ENCODE measurements at places on chromosomes 11 and 22. TPM values are rescaled to one million over a fixed set of nuclear protein-coding genes. Genes with fewer than 3 reads are reported as not detected.

PGA5 gene
- total RNA-seq = not detected

PARVA gene
- 36.1 TPM for total RNA-seq

C22orf31 gene
- not detected for total RNA-seq

RHOD gene
- total RNA-seq = 16.8 TPM

C22orf42 gene
- total RNA-seq = not detected

TLCD5 gene
- 7.6 TPM for total RNA-seq

APOL4 gene
- 0.37 TPM for total RNA-seq

GRAP2 gene
- total RNA-seq = not detected

TYMP gene
- total RNA-seq = 7.3 TPM

TMPRSS13 gene
- not detected for total RNA-seq

PIWIL4 gene
- 2.6 TPM for total RNA-seq

PPFIBP2 gene
- total RNA-seq = 18.1 TPM

CTSF gene
- 8.6 TPM for total RNA-seq

OVCH2 gene
- total RNA-seq = not detected

CDC45 gene
- total RNA-seq = 11.2 TPM

ASRGL1 gene
- total RNA-seq = 1.5 TPM

INS gene
- total RNA-seq = not detected

HEPHL1 gene
- total RNA-seq = not detected

VWCE gene
- total RNA-seq = 2.0 TPM

MRGPRF gene
- total RNA-seq = 33.0 TPM

MUC2 gene
- total RNA-seq = not detected

CD248 gene
- 21.9 TPM for total RNA-seq

OSBP2 gene
- total RNA-seq = 2.9 TPM

CD6 gene
- total RNA-seq = under 0.01 TPM

Measured in aortic smooth muscle cell (primary cell).